Motor neuron (in vitro differentiated cells): ENCODE measurements at places on chromosomes 11 and 22. TPM values are rescaled to one million over a fixed set of nuclear protein-coding genes. Genes with fewer than 3 reads are reported as not detected.

The BAIAP2L2 gene
- 0.26 and 0.31 TPM in 2 replicates for total RNA-seq

The OR56A1 gene
- 0.10 and 0.27 TPM in 2 replicates for total RNA-seq

The CBLIF gene
- not detected in 2 replicates for total RNA-seq

The SCGB1C1 gene
- total RNA-seq, result not detected in 2 replicates

The RHBDD3 gene
- 24.7 and 32.4 TPM in 2 replicates for total RNA-seq

The SCUBE2 gene
- 2.8 and 6.0 TPM in 2 replicates for total RNA-seq

The OR51A2 gene
- 0.26 and 0.37 TPM in 2 replicates for total RNA-seq

The GRM5 gene
- 0.54 TPM in 1 of 2 replicates, not detected in the other for total RNA-seq

The KRTAP5-1 gene
- 0.49 and 0.79 TPM in 2 replicates for total RNA-seq

The TIGD3 gene
- not detected in 2 replicates for total RNA-seq

The MS4A4E gene
- total RNA-seq, result not detected in 2 replicates

The OR51B2 gene
- 0.23 and 0.26 TPM in 2 replicates for total RNA-seq

The MCAM gene
- total RNA-seq, result 69.4 and 78.9 TPM in 2 replicates

The SPTY2D1 gene
- total RNA-seq, result 13.3 and 14.9 TPM in 2 replicates

- peak; percentile 96 for ATAC-seq
These were observed 352.7 kb downstream of the NTM start for GRCh38 chr11:131723088-131723487.

- no peak for ATAC-seq
These were observed 1350.2 kb upstream of the RAG2 start for GRCh38 chr11:37948258-37948657.

DNA sequence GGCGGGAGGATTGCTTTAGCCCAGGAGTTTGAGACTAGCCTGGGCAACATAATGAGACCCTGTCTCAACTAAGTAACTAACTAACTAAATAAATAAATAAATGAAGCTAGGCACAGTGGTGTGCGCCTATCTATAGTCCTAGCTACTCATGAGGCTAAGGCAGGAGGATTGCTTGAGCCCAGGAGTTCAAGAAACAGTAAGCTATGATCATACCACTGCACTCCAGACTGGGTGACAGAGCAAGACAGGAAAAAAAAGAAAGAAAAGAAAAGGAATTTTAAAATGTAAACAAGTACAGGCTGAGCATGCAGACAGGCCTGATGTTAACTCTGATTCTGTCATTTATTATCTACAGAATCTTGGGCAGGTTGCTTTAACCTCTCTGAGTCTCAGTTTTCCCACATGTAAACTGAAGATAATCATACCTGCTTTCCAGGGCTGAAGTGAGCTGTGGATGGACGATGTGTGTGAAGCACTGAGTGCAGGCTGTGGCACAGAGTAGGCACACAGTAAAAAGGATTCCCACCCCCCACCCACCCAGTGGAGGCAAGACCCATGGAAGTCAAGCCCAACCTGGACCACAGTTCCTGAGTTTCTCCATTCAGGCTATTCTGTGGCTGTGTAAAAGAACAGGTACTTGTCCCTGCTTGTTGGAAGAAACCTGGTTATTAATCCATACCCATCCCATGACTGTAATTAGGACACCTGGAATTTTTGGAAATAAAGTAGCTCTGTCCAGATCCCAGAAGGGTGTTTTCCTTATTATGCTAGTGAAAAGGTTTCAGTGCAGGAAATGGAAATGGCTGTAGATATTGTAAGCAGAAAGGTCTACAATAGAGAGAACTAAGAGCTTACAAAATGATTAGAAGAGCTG lies 18.7 kb upstream of the SCUBE2 start:
- no peak for ATAC-seq

DNA sequence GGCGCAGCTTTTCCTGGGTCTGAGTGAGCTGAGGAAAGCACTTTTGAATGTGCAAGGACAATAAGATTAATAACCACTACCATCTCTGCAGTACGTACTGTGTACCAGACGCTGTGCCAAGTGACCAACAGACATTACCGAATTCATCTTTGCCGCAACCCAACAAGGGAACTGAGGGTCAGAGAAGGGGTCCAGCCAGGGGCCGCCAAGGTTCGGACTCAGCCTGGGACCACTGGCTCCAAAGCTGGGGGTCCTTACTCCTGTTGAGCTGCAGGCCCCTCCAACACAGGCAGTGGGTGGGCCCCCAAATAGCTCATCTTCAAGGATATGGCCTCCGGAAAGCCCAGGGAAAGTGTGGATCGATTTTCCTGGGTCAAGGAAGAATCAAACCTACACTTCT lies 55.0 kb upstream of the EMID1 start:
- ATAC-seq, result no peak

DNA sequence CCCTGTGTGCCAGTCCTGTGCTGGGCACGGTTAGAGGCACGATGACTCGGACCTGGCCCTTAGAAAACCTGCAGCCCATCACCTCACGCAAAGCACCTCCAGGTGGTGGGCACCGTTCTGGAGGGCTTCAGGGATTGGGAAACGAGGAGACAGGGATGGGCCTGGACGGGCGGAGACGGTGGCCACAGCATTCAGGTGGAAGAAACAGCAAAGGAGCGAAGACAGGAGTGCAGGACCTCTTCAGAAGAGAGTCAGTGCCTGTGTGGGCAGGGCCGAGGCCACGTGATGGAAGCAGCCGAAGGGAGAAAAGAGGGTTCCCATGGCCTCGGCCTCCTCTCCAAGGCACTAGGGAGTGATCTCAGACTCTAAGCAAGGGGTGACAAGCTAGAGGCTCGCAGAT lies 8.1 kb upstream of the SLC22A12 start:
- ATAC-seq, result no peak

- no peak for ATAC-seq
These were observed 40.9 kb upstream of the SCUBE2 start for GRCh38 chr11:9132203-9132878.

GRCh38 chr22:50014053-50014501 lies 1.5 kb upstream of the IL17REL start:
- ATAC-seq, result no peak

- ATAC-seq, result peak; percentile 56
These were observed 79.5 kb downstream of the HORMAD2 start for GRCh38 chr22:30159561-30160353.

GRCh38 chr11:101862391-101863233 lies 52.2 kb upstream of the CEP126 start:
- ATAC-seq, result peak; percentile 90

- ATAC-seq, result no peak
These were observed 16.3 kb upstream of the PANX1 start for GRCh38 chr11:94112206-94112953.

GRCh38 chr11:65102142-65103095 lies 6.4 kb downstream of the VPS51 start:
- no peak for ATAC-seq

- no peak for ATAC-seq
These were observed 4.9 kb downstream of the OR10A3 start for GRCh38 chr11:7936615-7937014.

DNA sequence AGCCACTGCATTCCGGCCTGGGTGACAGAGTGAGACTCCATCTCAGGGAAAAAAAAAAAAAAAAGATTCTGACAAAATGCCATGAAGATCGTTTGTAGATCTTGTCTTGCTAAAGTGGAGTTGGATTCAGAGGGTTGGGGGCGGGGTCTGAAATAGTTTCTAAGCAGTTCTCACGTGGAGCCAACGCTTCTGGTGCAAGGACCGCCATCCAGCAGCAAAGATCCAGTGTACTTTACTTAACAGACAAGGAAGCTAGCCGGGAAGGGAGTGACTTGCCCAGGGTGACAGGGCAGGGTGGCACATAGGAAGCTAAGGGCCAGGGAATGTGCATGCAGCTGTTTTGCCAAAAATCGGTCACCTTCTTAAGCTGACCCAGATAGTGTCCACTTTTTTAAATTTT lies 27.4 kb downstream of the APOL1 start:
- ATAC-seq, result no peak

- ATAC-seq, result peak; percentile 78
These were observed 5.3 kb downstream of the VSIG2 start for GRCh38 chr11:124746621-124747243.

DNA sequence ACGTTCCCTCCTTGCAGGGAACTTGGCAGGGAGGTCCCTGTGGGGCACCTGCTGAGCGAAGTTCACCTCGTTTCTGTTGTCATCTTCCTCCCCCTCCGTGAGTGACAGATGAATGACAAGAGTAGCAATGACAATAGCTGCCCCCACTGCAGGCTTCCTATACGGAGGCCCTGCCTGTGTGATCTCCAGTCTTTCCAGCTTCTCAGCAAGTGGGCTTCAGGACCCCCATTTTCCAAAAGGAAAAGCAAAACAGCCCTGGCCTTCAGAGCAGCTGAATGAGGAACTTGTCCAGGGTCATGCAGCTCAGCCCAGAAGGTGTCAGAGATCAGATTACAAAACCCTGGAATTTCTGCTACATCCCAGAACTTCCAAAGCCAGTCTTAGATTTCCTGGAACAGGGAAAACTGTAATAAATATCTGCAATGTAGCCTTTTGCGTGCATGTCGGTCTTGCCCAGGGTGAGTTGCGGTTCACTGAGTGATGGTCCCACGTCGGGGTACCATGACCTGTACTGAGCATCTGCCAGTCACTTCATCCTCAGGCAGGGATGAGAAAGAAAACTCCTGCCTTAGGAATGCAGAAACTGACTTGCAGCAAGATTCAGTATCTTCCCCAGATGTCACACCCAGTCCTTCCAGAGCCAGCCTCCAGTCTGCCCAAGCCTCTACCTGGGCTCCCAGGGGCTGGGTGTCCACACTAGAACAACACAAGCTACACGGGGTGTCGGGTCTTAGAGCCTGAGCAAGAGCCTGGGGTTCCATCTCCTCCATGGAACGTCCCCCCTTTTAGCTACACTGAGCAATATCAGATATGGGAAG lies 1457.0 kb downstream of the BRD1 start:
- no peak for ATAC-seq

DNA sequence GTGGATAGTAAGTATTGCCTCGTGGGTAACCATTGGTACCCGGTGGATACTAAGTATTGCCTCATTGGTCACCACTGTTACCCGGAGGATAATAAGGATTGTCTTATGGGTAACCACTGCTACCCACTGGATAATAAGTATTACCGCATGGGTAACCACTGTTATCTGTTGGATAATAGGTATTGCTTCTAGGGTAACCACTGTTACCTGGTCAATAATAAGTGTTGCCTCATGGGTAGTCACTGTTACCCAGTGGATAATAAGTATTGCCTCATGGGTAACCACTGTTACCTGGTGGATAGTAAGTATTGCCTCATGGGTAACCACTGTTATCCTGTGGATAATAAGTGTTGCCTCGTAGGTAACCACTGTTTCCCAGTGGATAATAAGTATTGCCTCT lies 22.6 kb upstream of the NXPE4 start:
- peak; percentile 31 for ATAC-seq

DNA sequence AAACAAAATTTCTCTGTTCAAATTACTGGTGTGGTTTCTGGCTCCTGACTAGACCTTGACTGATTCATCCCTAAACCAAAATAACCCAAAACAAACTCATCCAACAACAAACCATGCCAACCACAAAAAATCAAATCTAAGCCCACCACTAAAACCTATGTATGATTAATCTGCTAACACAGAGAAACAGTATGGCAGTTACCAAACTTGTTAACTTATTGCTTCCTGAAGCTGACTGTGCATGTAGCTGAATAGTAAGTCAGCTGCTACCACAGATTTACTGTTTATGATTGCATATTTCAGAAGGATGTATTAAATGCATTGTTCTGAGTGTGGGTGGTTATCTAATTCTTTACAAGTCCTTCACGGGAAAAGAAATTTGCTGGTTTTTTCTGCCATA lies 231.1 kb downstream of the SWAP70 start:
- ATAC-seq, result no peak

DNA sequence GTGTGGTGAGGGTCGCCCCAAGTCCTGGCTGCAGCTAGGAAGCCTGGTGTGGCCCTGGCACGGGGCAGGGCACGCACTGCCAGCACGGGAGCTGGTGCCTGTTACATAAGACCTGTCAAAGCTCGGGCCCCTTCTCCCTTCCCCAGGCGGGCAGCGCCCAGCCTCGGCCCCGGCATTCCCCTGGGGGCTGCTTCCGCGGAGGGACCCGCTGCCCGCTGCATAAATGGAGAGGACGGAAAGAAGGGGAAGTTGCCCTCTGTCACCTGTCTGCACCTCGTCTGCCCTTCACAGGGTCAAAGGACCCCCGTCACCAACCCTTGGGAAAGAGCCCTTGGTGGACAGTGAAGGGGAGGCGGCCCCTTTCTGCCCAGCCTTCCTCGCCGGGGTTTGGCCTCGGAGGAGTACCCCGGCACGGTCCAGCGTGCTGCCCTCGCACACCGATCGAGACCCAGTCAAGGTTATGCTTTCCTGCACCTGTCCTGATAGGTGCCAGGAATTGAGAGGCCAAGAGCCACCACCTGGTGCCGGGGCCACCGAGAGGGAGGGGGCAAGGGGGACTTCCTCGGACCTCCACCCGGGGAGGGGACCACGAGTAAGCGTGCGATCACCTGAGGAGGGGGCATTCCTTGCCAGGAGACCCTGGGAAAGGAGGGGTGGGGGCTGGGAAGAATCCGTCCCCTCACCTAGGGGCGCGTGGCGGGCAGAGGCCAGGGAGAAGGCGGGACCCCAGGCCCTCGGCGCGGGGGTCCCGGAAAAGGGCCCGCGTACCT lies 16.8 kb upstream of the MFRP start:
- no peak for ATAC-seq

- ATAC-seq, result no peak
These were observed 104.6 kb downstream of the ATXN10 start for GRCh38 chr22:45776313-45776585.

DNA sequence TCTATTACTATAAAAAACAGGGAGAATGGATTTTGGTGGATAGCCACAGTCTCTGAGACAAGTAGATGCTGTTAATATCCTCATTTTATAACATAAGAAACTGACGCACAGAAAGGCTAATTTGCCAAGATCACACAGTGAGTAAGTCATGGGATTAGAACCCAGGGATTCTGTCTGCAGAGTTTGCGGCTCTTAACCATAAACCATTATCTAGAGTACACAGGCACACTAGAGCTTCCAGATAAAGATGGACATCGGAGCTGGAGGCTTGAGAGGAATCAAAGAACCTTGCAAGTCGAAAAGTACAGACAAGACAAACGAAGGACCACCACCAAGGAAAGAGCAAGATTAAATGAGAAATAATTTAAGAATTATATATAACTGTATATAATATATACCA lies 11.3 kb downstream of the LGALS12 start:
- ATAC-seq, result no peak

GRCh38 chr11:72851726-72852125 lies 37.5 kb downstream of the ATG16L2 start:
- no peak for ATAC-seq

DNA sequence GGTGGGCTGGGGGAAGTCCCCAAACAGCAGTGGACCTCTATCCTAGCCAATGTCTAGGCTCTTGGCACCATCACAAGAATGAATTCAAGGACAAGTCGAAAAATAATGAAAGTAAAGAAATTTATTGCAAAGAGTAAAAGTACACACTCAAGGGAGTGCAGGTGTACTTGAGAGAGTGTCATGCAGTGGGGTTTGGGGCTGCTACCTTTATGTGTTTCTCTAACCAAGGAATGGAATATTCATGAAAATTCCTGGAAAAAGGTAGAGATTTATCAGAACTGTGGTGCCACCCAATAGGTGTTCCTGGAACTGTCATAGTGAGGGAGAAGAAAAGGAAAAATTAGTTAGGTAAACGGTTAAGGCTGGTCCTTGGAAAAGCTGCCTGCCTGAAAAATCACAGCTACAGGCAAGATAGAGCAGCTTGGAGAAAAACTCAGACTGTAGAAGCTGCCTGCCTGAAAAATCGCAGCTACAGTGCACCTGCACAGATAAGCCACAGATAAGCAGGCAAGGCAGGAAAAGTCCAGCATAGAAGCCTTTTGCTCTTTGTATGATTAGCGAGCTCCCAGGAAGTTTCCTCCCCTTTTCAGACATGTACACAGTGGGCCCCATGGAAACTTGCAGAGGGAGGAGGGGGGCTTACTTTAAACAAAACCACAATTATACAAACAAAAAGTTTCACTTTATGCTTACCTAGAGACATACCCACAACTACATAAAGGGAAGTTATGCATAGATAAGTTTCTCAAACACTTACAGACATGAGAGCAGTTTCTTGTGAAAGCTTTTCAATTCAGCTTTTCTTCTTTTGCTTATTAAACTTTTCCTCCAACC lies 71.4 kb upstream of the B3GNT6 start:
- no peak for ATAC-seq
